ENCODE measurements at places on chromosomes 4 and X.

DNA sequence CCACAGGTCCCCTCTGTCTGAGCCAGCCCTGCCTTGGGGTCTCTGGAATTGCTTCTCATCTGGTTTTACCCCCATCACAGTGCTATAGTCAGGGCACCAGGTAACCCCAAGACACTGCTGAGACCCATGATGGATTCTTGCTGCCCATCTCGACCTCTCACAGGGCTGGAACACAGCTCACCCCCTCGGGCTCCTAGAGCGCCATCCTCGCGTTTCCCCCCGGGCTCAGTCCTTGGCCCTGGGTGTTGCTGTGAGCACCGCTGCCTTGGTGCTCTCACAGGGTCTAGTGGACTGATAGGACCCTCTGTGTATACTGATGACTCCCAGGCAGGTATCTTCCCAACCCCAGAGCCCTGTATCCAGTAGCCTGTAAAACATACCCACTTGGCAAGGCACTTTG is 8.8 kb downstream of the MAEA start:
- DNase-seq: no peak

DNA sequence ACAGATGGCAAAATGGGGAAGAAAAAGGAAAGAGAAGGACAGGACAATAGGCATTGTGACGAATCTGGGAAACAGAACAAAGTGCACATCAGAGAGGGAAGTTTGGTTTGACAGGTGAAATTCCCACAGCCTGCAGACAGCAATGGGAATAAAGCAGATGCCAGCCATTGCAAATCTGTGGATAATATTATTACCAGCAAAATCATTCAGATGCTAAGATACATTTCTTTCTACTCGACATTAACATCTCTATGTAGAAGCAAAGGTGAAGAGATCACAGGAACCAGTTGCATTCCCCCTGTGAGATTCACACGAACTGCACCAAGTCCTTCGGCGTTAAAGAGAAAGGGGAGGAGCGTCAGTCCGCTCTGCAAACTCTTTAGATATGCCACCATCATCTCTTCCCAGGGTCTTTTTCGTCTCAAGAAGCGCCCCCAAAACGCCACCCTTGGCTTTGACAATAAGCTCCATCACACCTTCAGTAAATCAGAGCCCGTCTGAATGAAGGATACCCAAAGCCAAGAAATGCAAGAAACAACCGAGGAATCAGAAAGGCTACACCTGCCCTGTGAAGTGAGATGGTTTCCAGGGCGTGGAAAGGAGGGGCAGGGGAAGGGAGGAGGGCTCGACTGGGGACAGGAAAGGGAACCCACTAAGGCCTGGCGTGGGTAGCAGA is 1.9 kb downstream of the NEUROG2 start:
- DNase-seq: no peak

GRCh38 chr4:138757432-138757831 is 258.1 kb upstream of the NOCT start:
- DNase-seq: no peak

- DNase-seq: no peak
Measured at GRCh38 chrX:135497736-135498135, 22.7 kb upstream of the INTS6L start.

GRCh38 chr4:177256950-177257349 is 52.7 kb upstream of the NEIL3 start:
- DNase-seq: no peak

- DNase-seq: no peak
Measured at GRCh38 chr4:41814565-41814964, 66.0 kb upstream of the PHOX2B start.

DNA sequence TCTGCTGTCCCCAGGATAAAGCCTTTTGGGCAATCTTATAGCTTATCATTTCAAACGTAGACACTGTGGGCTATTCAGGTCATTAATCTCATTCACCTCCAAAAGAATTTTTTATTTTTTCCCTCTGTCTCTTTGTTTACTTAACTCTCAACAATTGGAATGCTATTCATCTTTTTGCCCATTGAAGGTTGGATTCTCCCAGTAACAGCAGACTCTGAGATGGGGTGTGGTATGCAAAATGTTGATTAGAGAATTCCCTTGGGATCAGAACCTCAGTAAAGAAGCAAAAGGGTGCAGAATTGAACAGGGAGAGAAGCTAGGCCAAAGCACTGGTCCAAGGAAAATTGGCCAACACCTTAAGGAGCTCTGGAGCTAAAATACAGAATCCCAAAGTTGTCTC is 60.4 kb downstream of the CAMK2D start:
- DNase-seq: no peak

GRCh38 chrX:75746891-75747639 is 38.0 kb downstream of the MAGEE2 start:
- no peak for DNase-seq

DNA sequence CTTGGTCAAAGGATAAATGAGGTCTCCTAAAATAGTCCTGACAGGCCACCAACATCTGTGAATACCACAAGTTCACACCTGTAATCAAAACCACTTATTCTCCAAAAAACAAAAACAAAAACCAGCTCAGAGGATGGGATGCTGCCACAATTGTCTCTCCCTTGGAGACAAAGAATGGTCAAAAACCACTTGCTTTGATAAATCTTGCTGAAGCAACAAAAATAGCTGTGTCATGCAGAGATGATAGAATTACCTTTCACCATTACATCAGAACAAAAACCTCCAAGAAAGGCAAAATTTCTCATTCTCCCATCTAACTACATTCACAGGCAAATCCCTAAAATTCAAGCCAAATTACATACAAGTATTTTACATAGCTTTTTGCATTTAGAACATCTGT is 180.4 kb downstream of the MAML3 start:
- peak; percentile 83 for DNase-seq

DNA sequence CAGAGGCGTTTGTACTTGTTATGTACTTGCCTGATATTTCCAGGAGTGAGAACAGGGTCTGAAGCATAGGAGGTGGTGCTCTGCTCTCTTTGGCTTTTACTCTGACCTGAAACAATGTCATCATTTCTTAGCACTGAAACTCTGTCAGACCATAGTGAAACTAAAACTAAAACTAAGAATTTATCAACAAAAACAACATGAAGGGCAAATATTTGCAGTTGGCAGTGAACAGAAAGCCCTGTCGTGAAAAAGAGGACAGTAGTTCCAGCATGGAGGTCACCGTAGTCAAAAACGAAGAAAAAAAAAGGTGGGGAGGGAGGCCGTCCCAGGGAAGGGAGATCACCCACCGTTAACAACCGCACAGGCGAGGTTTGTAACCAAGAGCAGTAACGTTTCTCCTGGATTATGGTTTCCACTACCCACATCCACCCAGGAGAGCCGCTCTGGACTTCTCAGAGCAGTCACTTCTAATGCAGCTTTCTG is 97.5 kb downstream of the ANK2 start:
- peak; percentile 73 for DNase-seq

GRCh38 chrX:139725720-139726119 is 17.8 kb upstream of the MCF2 start:
- DNase-seq: no peak

- no peak for DNase-seq
Measured at GRCh38 chr4:81682492-81682891, 210.8 kb upstream of the RASGEF1B start.

DNA sequence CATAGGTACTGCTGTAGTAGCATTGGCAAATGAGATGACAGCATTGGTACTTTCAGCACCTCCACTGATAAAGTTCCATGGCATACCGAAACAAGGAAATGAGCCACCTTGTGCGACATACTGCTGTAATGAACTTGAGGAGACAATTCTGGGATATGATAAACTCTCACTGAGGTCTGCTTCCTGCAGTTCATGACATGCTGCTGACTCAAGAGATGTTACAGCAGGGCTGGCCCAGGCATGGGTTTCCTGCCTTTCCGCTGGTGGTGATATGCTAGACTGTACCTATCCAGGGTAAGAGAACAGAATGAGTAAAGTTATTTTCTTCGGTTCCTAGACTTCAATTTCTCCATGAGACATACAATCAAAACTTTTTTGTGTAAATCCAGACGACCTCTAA is 17.1 kb downstream of the BEND2 start:
- no peak for DNase-seq

- DNase-seq: no peak
Measured at GRCh38 chr4:16382571-16382970, 156.3 kb upstream of the TAPT1 start.

- DNase-seq: no peak
Measured at GRCh38 chr4:70706044-70706461, 15.7 kb upstream of the RUFY3 start.

- no peak for DNase-seq
Measured at GRCh38 chrX:149371986-149372385, 133.1 kb downstream of the IDS start.

DNA sequence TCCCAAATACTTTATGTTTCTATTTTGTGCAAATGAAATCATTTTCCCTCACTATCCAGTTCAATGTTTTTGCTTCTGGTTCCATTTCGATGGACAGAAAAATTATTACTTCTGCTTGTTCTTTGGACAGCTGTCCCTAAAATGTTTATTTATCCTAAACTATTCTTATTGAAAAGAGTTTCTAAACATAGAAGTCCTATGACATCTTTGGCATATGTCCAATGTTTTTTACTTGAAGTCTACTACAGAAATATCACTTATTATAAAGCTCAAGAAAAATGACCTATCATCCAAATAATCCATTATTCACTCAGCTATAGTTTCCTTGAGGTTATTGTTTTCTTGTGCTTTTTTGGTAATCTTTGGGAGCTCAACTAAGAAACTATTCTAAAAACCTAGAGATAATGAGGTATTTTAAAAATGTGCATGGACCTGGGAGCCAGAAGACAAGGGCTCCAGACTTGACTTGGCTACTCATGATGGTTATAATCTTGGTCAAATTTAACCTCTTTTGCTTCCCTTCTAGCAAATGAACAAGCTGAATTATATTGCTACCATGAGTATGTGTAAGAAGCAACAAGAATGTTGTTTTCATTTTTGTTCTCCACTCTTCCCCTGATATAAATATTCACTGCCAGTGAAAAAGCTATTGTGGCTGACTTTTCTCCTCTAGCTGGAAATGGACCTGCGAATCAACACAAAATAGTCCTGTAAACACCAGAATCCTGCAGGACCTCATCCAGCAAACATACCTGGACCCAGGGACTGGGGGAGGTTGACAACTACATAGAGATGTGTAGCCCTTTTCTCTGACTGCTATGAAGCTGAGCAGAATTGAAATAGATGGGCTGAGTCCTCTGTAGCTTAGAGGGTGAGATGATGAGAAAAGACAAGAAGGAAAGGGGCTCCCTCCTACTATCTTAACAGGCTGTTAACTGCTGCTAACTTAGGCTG is 137.4 kb downstream of the FRYL start:
- DNase-seq: no peak

- peak; percentile 91 for DNase-seq
Measured at GRCh38 chr4:212438-213188, 88.3 kb downstream of the ZNF718 start.

- DNase-seq: peak; percentile 22
Measured at GRCh38 chr4:183158062-183158461, 59.0 kb downstream of the WWC2 start.

- no peak for DNase-seq
Measured at GRCh38 chr4:2292646-2293108, 30.8 kb upstream of the MXD4 start.

DNA sequence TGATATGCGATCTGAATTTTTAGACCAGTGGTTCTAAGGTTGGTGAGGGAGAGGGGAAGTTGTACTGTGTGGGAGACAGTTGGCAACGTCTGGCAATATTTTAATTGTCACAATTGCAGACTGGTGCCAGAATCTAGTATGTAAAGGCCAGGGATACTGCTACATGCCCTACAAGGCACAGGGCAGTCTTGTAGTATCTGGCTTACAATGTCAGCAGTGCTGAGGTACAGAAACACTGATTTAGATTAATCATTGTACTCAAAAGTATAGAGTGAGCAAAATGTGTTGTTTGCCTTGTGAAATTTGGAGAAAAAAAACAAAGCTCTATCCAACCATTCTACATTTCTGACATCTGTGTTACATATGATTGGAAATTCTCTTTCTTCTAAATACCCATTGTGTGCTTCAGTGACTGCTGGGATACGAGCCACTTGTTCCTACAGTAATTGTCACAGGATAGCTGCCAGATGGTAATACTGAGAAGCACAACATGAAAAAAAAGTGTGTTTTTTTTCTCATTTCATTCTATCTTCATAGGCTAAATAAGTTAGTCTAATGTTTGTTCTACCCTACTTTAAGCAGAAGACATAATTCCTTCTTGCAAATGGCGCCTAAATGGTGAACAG is 526.7 kb upstream of the AGA start:
- DNase-seq: no peak

GRCh38 chr4:168741281-168742173 is 244.7 kb downstream of the PALLD start:
- DNase-seq: peak; percentile 50

- DNase-seq: no peak
Measured at GRCh38 chr4:132026816-132027215, 1122.3 kb upstream of the PCDH10 start.

GRCh38 chrX:43423876-43424275 is 232.2 kb upstream of the MAOA start:
- DNase-seq: no peak

DNA sequence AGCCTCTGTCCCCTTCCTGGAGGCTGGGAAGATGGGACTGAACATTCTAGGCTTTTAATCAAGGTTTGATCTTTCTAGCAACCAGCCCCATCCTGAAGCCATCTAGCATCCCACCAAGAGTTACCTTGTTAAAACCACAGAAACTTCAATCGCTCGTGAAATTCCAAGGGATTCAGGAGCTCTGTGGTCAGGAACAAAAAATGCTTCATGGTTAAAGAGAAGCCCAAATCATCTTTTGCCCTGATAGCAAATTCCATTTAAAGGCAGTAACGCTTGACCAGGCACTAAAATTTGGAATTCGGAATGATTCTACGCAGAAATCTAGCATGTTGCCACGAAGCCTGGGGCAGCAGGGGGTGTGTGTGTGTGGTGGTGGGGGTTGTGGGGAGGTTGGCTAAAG is 47.8 kb downstream of the CASP6 start:
- no peak for DNase-seq

All from OCI-M1 (cell line).